ENCODE measurements at places on chromosomes 16 and 17.
A peak's percentile ranks its signal among the peaks of the same experiment; 100 is the strongest.

DNA sequence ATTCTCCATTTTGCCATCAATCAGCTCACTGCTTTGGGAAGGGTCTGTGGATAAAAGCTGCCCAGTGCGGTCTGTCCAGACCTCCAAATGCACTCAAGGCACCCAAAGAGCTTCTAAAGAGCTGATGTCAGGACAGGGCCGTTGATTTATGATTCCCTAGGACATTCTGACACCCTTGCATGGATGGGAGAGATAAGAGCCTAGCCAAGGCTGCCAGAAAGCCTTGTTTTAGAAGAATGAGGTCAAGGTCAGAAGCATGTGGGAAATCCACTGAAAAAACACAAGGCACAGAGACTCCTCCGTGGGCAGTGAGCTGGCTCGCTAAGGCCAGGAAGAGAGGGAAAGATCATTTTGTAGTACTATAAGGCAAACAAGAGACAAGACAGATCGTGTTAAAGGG is 214.0 kb downstream of the CDH11 start:
- no peak for DNase-seq

- DNase-seq, result no peak
Measured at GRCh38 chr16:72536723-72537435, 364.9 kb upstream of the PMFBP1 start.

GRCh38 chr16:3509470-3509928 is 8.7 kb downstream of the CLUAP1 start:
- no peak for DNase-seq

DNA sequence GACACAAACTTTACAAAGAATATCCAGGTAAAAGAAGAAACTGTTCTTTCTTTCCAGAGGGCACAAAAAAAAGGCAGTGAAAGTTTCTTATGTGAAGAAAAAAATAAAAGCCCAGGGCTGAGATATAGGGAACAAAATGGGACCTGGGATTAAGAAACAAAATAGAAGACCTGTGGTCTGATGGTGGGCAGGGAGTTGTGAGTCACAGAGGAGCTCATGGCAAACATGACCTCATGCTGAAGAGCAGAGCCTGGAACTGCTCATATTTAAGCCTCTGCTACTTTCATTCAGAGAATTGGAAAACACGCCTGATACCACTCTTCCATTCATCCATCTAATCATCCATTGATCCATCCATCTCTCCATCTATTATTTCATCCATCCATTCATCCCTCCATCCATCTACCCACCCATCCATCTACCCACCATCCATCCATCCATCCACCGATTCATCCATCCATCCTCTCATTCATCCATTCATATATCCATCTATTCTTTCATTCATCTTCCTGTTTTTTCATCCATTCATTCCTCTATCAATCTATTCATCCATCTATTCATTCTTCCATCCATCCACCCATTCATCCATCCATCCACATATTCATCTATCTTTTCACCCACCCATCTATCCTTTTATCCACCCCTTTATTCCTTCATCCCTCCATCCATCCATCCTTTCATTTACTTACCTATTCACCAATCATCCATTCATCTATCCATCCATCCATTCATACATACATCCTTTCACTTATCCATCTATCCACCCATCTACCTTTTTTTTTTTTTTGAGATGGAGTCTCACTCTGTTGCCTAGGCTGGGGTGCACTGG is 30.0 kb downstream of the WFDC1 start:
- DNase-seq, result no peak

- no peak for DNase-seq
Measured at GRCh38 chr17:15091825-15092224, 173.3 kb downstream of the PMP22 start.

- DNase-seq, result no peak
Measured at GRCh38 chr16:49833796-49834530, 21.9 kb downstream of the ZNF423 start.

DNA sequence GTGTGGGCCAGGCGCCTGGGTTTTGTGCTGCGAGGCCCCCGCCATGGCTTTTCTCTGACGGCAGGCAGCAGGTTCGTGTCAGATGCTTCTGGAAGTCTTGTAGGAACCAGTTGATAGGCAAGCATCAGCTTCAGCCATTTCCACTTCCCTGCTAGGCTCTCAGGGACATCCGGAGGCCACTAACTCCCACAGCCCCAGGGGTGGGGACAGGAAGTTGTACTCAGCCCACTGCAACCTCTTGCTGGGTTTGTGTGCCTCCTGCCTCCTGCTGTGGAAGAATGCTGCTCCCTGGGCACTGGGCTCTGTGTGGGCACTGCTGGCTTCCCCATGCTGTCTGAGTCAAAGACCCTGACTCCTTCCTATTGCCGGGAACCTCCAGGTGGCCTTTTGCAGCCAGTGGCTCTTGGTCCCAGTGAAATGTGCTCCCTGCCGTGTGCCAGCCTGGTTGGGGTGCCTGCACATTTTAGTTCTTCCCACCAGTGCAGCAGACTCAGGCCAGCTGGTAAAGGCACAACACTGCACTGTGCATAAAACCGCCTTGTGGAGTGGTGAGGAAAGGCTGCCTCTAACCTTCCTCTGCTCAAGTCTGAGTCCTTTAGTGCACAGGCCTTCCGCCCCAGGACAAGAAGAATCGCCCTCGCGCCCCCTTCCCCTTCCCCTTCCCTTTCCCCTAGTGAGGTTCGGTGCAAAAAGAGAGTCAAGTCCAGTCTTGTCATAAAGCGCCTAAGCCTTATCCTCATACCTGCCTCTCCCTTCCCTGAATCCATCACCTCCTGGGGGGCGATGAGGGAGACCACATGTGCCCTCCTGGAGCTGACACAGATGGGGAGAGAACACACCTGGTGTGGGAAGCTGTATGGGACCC is 16.6 kb downstream of the LDHD start:
- peak; percentile 49 for DNase-seq

GRCh38 chr16:29984137-29984763 is 10.6 kb downstream of the TAOK2 start:
- no peak for DNase-seq

GRCh38 chr17:56549501-56549900 is 44.0 kb upstream of the NOG start:
- DNase-seq, result no peak

DNA sequence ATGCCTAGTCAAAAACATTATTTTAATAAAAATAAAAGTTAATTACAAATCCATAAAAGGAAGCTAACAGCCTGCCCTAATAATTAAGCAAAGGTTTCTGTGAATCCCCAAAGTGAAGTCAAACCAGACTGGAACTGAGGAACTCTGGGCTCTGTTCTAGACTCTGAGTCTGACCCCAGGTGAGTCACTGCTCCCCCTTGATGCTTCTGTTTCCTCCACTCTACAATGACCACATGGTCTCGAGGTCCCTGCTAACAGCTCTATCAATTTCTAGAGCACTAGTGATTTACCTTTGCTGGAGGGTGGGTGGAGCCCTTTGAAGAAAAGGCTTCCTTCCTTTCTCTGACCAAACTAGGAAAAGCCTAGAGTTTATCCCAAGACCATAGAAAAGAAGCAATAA is 32.4 kb downstream of the XPO6 start:
- peak; percentile 18 for DNase-seq

- DNase-seq, result no peak
Measured at GRCh38 chr16:59848296-59848695, 1114.2 kb upstream of the GOT2 start.

DNA sequence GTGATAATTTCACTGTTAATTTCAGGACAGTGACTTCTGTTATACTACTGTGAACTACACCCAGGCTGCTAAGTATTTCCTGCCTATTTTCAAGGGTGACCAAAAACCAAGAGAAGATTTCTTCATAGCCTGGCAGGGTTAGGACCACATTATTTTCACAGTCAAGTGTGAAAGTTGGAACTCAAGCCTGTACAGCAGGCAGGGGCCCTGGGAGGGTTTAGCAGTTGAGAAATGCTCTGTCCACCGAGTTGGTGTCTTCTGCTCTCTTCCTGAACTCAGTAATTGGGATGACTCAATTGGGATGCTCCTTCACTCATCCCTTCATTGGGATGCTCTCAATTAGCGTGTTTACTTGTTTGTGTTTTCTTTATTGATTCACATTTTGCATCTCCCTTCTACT is 347.3 kb upstream of the CDH11 start:
- no peak for DNase-seq

DNA sequence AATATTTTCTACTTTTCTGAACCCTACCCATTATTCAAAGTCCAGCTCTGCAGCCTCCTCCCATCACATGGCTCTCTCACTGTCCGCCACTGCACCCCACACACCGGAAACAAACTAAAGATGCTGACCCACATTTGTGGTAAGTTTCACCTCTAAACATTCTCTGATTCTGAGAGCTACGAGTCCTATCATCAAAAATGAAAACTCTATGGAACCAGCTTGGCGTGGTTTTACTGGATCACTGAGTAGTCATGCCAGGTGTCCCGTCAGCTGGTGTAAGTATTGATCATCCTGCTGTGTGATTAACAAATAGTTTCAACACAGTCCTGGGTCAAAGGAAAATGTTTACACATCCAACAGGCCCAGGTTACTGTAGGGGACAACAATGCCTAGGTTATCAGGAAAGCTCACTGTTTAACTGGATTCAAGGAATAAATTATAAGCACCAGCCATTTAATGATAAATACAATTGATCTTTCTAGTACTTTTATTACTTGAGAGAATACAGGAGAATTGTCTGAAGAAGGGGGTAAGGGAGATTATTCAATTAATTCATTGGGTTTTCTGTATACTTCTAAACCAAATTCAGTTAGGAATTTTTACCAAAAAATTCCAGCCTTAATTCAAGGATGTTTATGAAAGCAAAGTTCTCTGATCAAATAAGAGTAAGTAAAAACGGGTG is 33.9 kb downstream of the CYTH1 start:
- DNase-seq, result no peak

DNA sequence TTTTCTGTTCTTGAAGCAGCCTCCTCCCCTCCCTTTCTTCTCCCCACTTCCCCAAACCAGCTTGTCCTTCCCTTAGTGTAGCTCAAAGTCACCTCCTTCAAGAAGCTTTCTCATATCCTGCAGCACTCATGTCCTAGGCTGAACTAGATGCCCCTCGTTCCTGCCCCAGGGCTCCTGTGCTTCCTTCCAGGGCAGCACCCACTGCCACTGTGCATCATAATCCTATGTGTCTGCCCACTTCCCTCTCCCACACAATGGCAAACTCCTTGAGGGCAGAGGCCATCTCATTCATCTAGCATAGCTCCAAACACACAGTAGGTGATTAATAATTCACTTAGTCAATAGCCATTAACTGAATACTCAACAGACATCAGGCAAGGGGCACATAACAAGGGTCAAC is 6.9 kb upstream of the TMEM132E start:
- DNase-seq, result no peak

- no peak for DNase-seq
Measured at GRCh38 chr17:47696717-47697642, 3.0 kb downstream of the TBKBP1 start.

DNA sequence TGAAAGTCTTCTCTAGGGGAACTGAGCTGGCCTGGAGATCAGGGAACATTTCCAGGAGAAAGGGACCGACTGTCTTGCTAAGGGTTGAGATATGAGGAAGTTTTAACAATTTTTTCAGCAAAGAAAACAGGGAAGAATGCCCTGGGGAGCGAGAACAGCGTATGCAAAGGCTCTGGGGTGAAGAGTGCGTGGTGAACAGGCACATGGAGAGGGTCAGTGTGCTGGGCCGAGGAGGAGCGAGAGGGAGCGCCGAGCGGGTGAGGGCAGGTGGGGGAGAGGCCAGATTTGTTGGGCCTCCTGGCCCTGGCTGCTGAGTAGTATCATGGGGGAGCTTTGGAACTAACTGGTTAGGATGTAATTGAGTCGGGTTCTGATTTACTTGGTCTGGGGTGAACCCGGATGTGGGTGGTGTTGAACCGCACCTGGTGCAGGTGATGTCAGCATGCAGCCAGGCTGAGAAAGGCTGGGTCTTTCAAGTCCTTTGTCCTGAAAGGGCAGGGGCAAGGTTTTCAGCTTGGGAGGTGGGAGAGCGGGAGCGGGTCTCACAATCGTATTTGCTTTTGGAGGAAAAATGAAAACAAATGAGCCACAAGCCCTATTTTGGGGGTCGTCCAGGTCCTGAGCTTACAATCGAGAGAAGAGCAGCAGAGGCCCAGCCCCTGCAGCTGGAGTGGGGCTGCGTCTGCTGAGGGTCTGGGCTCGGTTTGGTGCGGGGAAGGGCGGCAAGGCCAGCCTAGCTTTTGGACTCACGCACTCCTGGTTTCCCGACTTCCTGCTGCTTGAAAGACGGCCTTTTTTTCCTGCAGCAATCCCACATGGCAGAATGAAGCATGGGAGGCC is 11.1 kb upstream of the WFDC1 start:
- DNase-seq, result no peak

GRCh38 chr17:3575511-3575910 is 17.9 kb upstream of the TRPV3 start:
- peak; percentile 68 for DNase-seq

DNA sequence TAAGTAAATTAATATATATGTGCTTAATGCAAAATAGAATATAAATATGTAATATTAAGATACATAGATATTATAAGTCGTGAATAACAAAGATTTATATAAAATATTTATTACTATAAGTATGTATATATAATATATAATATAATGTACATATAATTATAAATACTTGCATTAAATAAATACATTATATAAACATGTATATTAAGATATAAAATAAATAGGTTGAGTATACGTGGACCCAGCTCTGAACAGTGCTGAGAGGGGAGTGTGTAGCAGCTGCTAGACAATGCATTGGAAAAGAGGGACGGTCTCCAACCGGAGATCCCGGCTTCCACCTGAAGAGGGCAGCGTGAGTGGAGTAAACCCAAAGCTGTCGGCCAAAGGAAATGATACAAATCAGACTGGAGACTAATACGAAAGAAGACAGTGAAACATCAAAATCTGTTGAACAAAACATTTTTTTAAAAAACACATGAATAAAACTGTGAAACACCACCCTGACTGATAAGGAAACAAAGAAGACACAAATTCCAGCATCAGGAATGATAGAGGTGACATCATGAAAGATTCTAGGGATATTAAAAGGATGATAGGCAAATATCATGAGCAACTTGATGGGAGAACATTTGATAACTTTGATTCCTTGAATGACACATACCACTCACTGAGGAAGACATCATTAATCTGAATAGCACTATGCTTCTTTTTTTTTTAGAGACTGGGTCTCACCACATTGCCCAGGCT is 125.4 kb upstream of the CHMP6 start:
- DNase-seq, result peak; percentile 38

DNA sequence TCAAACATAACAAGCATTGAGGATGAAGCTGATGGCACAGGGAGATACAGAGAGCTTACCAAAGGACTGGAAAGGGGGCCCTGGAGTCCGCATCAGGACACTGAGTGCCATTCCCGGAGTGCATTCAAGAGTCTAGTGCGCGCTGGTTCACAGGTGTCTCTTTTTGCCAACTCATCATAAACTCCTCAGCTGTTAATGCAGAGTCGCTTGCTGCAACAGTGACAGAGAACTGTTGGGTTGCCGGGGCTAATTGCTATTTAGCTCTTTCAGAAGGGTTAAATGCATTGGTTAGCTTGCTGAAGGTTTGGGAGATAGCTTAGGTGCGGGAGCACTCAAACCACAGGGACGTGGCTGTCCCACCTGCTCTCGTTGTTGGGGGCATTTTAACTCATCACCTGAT is 1091.6 kb upstream of the EEF2KMT start:
- no peak for DNase-seq
